Colonic mucosa (tissue), 4 donors: ENCODE measurements at places on chromosomes 6 and 20. TPM values are rescaled to one million over a fixed set of nuclear protein-coding genes. Genes with fewer than 3 reads are reported as not detected.

The MAPK13 gene
- total RNA-seq: 186 TPM

The TUBE1 gene
- 7.1 TPM for total RNA-seq

The SIRPD gene
- not detected for total RNA-seq

The ASIP gene
- not detected for total RNA-seq

The WFDC5 gene
- not detected for total RNA-seq

DNA sequence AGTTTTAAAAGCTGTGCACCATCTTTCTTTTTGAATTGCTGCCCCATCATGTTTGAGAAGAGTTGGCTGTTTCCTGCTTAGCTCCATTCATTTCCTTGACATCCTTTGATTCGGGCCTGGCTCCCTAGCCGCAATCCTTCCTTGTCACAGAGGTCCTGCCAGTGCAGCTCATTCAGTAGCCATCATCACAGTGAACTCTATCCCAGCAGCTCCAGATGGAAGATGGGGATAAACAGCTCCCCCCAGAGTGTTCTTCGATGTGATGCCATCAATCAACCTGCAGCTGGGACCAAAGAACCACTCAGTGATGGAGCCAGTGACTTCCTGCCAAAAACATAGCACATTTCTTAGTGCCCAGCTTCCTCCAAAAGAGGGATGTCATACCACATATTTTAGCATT lies 158.8 kb downstream of the FRK start:
- no peak for DNase-seq

DNA sequence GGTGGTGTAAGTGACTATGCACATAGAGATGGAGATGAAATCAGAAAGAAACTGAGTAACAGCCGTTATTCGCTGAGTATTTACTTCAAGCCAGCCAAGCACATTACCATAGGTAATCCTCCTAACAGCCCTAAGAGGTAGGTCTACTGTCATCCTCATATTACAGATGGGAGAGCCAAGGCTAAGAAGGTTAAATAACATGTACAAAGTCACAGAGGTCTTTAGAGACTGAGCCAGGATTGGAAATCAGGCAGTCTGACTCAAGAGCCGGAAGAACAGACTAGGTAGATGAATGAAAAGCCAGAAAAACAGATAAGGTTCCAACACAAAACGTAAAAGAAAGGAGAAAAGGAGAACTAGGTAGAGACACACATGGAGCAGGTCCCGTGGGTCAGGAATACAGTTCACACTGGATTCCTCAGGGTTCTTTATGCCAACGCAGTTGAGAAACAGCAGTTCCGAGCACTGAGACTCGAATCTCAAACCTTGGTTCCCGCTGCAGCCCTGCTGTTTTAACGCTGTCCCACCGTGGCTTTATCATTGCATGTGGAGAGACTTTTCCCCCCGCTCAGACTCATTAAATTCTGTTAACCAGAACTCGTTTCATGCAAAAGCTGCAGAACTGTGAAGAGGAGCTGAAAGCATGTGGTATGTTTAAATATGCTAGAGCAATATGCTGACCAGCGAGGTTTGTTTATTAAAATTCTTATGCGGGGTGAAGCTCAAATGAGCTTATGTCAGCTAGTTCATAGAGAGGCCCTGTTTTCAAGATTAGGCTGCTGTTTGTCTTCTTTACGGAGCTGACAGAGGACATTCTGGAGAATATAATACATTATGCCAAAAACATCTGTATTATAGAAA lies 537.9 kb downstream of the CD83 start:
- DNase-seq: no peak

- no peak for DNase-seq
Observed at GRCh38 chr6:71280701-71281100, 7.9 kb upstream of the OGFRL1 start.

GRCh38 chr20:24806705-24807676 lies 142.1 kb upstream of the CST7 start:
- no peak for DNase-seq

The IPCEF1 gene
- total RNA-seq: 0.90 TPM

The CTAGE9 gene
- not detected for total RNA-seq

DNA sequence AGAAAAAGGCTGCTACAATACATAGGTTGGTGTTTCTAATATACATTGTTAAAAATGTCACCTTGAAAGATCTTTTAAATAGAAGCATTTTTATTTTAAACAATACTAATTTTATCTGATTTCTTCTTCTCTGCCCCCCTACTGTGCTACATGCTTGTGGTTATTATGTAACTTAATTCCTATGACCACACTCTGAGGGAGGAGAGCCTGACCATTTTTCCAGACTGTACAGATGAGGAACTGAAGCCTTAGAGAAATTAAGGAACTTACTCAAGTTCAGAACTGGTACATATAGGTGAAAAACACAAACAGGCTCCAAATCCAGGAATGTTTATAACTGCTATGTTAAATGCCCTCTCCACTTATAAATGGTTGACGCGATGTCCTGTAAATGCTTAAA lies 43.4 kb upstream of the ARHGAP18 start:
- DNase-seq: no peak

The SPATS1 gene
- not detected for total RNA-seq

DNA sequence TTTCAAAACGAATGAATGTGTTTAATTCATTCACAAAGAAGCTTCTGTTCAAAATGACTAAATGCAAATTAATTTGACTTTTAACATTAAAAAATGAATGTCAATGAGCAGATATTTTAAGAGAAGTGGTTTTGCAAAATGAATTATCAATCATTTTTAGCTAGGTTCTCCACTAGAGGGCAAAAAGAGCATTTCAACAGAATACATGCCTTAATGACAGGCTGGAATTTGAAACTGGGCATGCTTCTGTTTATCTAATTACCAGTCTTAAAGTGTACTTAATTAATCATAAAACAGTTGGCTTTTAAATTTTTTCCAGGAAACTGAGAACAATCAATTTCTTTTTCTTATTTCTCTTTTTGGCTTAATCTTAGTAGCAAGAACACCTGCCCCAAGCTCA lies 63.8 kb upstream of the TINAG start:
- no peak for DNase-seq

DNA sequence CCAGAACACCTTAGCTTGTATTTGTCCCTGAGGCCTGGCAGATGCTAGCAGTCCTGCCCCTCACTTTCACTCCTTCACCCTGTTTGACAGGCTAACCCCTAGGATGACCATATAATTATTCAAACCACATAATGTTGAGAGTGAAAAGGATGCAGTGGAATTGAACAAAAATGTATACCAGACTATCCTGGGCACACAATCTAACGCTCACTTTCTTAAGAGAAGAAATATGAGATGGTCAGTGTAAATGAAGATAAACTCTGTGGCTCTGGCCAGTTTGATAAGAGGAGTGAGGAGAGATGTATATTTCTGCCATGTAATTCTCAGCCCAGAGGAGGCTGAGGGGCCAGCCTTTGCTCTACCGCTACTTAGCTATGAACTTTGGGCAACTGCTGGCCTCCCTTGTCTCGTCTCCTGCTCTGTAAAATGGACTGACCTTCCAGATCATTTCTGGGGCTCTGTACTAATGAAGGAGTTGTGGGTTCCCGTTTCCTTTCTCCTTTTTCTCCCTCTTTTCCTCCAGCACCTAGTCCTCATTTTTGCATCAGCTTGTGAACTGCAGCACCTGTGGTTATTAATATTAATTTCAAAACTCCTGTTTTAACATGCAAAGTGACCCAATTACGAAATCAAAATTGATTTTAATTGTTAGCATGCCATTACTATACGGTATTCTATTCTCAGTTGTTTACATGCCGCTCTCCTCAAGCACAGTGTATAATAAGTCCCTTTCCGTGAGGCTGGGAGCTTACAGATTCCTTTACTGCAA lies 92.5 kb upstream of the IYD start:
- DNase-seq: no peak

The SLC13A3 gene
- 0.08 TPM for total RNA-seq
